ENCODE measurements at places on chromosomes 11 and 22.

- no peak for DNase-seq
Measured at GRCh38 chr11:113730887-113731726, 25.0 kb upstream of the TMPRSS5 start.

DNA sequence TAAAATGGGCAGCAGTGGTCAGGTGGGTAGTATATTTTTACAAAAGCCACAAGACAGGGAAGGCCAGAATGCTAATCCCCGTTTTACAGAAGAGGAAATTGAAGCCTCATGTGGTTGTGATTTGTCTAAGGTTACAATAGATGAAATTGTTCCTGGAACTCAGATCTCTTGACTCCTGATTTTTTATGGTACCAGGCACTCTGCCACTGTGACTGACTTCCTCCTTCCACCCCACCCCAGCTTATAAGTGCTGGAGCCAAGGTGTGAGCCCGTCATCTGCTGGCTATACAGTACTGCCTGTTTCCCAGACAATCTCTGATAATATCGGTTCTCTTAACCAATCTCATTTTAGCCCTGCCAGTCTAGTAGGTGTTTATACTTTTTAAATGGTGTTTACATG is 1.9 kb downstream of the SLC5A1 start:
- DNase-seq, result no peak

GRCh38 chr22:41905411-41906202 is 9.3 kb downstream of the SHISA8 start:
- no peak for DNase-seq

- no peak for DNase-seq
Measured at GRCh38 chr22:47139790-47140119, 377.3 kb downstream of the TBC1D22A start.

- DNase-seq, result no peak
Measured at GRCh38 chr11:116162886-116163230, 609.9 kb downstream of the BUD13 start.

GRCh38 chr11:132409573-132410355 is 1039.3 kb downstream of the NTM start:
- DNase-seq, result no peak

DNA sequence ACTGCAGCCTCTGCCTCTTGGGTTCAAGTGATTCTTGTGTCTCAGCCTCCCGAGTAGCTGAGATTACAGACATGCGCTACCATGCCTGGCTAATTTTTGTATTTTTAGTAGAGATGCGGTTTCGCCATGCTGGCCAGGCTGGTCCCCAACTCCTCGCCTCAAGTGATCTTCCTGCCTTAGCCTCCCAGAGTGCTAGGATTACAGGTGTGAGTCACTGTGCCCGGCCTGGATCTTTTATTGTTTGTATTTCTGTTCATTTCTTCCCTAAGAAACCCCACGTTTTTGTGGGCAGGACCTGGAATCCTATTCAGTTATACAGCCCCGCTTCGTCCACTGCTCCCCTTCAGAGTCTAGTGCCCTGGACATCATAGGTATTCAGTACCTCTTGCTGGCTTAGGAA is 28.7 kb downstream of the ZBTB16 start:
- no peak for DNase-seq

GRCh38 chr11:64586366-64586765 is 4.7 kb upstream of the SLC22A12 start:
- DNase-seq, result no peak

DNA sequence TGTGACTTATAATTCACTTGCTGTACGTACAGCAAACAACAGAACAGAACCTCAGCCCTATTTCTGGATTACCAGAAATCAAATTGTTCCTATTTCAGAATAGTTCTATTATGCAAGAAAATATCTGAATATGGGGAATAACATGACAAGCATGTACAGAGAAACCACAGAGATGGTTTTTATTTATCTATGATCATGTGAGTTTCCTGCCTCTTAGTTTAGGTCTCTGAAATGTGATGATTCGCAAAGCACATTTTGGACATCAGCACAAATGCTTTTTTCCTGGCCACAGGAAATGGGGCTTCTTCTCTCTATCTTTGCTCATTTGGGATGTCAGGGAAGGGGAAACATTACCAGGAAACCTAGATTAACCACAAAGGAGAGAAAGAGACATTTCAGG is 266.7 kb upstream of the CTSC start:
- no peak for DNase-seq

GRCh38 chr11:134539285-134539684 is 127.2 kb upstream of the B3GAT1 start:
- no peak for DNase-seq

DNA sequence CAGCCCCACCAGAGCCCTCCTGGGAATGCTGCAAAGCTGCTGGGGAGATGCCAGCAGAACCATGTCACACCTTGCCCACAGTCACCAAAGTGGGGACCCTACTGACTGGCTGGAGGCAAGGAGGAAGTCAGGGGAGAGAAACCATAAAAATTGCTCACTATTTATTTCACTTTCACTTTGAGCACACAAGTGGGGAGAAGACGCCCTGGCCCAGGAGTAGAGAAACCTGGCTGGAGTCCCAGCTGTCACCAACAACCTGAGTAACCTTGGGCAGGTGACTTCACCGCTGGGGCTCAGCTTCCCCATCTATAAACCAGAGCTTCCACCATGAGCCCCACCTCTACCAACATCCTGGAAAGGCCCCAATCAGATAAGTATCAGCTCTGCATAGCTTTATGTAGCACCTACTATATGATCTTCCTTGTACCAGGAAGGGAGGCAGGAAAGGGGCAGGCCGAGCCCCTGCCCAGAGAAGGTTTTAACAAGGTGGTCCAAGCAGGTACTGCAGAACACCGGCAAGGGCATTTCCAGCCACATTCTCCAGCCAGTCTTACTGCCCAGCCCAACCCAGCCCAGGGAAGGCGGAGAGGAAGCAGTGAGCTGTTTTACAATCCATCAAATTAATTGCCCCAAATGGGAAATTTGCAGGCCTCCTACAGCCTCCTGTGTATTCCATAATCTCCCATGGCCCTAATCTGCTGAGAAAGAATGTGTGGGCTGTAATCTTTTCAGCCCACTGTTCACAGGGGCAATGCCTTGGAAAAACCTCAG is 27.6 kb downstream of the PLEKHA7 start:
- peak; percentile 24 for DNase-seq

DNA sequence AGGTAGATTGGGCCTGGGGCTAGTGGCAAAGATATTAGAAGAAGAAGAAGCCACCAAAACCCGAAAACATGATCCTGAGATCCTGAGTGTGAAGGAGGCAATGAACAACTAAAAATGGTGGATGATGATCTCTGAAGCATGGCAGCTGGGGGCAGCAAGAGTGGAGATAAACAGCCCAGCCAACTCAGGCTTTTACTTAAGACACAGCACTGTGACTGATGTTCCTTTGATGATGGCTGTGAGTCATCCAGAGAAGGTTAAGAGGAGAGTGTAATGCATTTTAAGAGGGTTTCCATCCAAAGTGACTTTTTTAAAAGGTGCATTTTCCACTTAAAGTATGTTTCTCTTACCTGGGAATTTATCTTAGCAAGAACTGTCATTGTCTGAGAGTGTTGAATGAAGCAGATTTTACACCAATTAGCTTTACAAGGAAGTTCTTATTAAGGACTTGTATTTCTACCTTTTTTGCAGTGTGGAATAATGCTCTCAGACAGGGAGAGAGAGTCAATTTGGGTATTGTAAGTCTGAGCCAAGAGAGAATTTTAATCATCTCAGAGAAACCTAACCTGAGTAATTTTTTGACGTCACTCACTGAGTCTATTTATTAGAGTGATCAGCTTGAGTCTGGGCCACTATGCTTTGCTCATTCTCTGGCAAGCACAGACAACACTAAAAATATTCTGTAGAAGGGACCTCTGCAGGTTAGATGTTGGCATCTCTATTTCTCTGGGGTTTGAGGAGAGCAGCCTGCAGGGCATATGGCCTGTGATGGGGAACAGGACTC is 14.1 kb upstream of the CALCB start:
- no peak for DNase-seq

GRCh38 chr22:50252082-50253045 is 1.3 kb upstream of the HDAC10 start:
- DNase-seq, result peak; percentile 69

GRCh38 chr11:132126973-132127899 is 756.8 kb downstream of the NTM start:
- no peak for DNase-seq

GRCh38 chr22:20748731-20749428 is 25.0 kb upstream of the SERPIND1 start:
- DNase-seq, result no peak

GRCh38 chr11:70663815-70664214 is 265.5 kb downstream of the CTTN start:
- no peak for DNase-seq

DNA sequence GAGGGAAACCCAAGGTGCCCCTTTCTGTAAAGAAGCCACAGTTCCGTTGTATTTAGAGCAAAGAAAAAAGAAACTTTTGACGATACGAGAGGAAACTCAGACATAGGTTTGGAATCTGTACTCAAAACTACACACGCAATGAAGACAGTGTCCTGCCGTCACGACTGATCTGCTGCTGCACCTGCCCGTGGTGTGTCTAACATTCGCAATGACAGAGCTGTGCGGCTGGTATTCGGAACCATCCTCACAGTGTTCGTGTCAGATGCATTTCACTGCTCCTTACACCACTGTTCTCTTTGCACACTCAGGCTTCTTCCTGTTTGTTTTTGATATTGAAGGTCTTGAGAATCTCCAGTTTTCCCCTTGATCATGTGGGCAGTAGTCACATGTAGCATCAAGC is 84.8 kb downstream of the RTL6 start:
- DNase-seq, result no peak

- no peak for DNase-seq
Measured at GRCh38 chr11:61805146-61805545, 11.7 kb downstream of the FADS1 start.

- no peak for DNase-seq
Measured at GRCh38 chr22:45968003-45968650, 8.8 kb downstream of the WNT7B start.

DNA sequence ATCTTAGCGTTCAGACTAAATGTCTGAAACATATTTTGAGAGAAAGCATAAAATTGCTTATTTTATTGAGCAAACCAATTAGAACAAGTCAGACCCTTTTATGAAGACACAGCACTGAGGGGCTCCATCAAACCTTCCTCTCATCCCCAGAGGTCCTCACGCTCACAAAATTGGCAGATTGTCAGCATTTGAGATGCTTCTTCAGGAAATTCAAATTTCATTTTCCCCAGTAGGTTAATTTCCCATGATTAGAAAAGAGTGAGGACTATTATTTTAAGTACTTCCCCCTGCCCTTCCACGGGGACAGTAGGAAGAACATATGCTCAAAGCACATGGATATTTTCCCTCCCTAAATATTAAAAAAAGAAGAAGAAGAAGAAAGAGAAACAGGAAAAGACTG is 851.8 kb downstream of the BRD1 start:
- no peak for DNase-seq

- no peak for DNase-seq
Measured at GRCh38 chr11:110481523-110481922, 51.8 kb downstream of the FDX1 start.

DNA sequence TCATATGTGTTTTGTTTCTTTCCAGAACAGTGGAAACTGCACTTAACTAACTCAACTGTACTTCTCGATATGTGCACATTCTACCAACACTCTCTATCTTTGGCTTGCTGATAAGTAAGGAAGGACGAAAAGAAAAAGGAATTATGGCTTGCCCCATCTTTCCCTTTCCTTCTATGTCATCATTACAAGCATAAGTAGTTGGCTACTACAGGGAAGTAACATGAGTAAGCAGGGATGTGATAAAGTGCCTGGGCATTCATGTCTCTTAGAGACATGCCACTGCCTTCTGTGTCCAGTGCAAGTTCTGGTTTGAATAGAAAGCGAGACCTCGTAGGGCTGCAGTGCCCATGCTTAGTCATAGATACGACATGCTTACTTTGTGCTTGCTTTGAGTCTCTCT is 342.5 kb downstream of the ETS1 start:
- no peak for DNase-seq

GRCh38 chr22:23555118-23555517 is 25.0 kb downstream of the IGLL1 start:
- DNase-seq, result no peak

GRCh38 chr11:16292167-16292859 is 64.0 kb downstream of the SOX6 start:
- no peak for DNase-seq

GRCh38 chr22:34946339-34946985 is 119.5 kb upstream of the ISX start:
- DNase-seq, result no peak

DNA sequence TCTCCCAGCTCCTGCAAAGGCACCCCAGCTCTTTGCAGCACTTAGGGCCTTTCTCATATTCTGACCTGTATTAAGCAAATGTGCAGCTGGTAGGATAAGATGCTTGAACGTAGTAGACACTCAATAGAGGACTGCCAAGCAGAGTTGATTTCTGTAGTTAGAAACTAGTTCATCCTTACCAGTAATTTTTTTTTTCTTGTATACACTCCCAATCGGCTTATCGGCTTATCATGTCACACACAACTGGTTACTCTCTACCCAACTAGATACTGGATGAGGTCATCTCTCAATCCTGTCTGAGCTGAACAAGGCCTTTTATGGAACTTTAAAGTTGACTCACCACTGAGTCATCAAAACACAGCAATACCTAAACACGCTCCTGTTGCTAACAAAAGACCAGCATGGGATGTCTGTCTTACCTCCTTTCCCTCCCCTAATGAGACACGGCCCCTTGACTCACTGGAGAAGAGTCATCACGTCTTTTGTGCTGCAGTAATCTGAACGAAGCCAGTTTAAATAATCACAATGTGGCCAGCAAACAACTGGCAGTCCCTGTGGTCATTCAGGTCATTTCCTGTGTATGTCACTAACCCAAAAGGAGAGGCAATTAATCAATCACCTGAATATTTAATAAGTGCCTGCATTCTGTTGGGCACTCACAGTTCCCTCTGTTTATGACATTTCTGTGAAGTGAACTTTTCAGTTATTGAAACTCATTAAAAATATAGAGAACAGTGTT is 7.5 kb upstream of the WEE1 start:
- DNase-seq, result no peak

- no peak for DNase-seq
Measured at GRCh38 chr11:30091737-30092136, 74.9 kb upstream of the KCNA4 start.

DNA sequence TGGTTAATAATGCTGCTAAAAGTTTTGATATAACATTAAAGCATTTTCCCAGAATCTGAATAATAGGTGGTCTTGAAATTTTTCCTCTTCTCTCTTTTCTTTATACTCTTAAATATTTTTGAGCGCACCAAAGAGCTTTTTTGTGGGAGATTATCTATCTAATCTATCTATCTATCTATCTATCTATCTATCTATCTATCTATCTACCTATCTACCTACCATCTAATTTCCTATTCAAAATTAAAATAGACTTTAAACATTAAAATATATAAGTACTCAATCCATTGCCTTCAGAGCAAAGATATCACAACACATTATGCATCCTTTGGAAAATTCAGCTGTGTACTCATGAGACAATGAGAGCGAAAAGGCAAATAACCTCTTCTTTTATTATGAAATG is 55.8 kb downstream of the ELMOD1 start:
- DNase-seq, result no peak

- DNase-seq, result no peak
Measured at GRCh38 chr11:90512846-90513245, 290.0 kb upstream of the CHORDC1 start.

- DNase-seq, result no peak
Measured at GRCh38 chr22:45226503-45227186, 14.0 kb downstream of the KIAA0930 start.

All from naive thymus-derived CD4-positive, alpha-beta T cell (primary cell).